HuH-7 (cell line): ENCODE measurements at places on chromosomes 16 and 17.

GRCh38 chr17:11493936-11494335 is 104.3 kb upstream of the DNAH9 start:
- no peak for DNase-seq

DNA sequence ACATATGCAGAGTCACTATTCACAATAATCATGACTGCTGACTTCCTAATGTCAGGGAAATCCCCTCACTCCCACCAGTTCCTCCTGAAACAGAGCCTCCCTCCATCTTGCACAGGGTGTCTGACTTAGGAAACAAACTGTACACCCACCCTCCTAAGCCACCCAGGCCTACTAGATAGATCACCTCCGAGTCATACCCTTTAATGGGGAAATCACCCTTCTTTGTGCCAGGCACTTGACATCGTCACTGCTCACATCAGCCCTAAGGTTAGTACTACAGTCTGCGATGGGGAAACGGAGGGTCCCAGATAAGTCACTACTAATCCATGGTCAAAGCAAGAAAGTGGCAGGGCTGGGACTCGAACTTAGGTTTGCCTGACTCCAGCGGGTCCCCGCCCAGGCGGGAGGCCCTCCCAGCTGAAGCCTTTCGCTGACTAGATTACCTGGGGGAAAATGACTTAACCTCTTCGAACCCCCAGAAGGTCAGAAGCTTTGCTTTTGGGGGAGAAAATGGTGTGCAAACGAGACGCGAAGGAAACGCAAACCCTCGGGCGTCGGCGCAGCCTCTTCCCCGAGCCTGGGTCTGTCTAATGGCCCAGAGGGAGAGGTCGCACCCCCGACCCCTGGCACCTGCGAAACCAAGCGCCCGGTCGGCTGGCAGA is 3.4 kb upstream of the MLLT6 start:
- DNase-seq: no peak

- peak; percentile 40 for DNase-seq
Observed at GRCh38 chr17:11608396-11608795, 10.1 kb downstream of the DNAH9 start.

DNA sequence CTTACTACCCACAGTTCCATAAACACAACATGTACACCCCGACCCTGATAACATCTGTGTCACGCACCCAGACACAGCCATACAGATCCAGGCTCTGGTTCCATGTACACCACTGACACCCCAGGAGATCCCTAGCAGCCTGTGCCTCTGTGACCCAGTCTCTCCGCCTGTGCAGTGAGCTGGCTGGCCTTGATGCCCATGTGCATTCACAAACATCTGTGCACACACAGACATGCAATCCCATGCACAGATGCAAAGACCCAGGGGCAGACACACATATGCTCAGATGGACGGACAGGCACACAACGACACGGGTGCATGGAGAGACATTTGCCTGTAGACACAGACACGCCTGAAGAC is 4.1 kb downstream of the CCDC102A start:
- DNase-seq: peak; percentile 1

GRCh38 chr17:3003296-3004149 is 59.9 kb downstream of the OR1D5 start:
- no peak for DNase-seq

- no peak for DNase-seq
Observed at GRCh38 chr16:5002699-5003143, 31.0 kb downstream of the NAGPA start.

- no peak for DNase-seq
Observed at GRCh38 chr16:66462912-66463311, 35.8 kb downstream of the BEAN1 start.
